ENCODE measurements at places on chromosomes 6 and 20.
A peak's percentile ranks its signal among the peaks of the same experiment; 100 is the strongest.

- DNase-seq = no peak
These were observed 14.5 kb downstream of the MTG2 start for GRCh38 chr20:62197311-62197710.

- DNase-seq = no peak
These were observed 29.1 kb downstream of the RALY start for GRCh38 chr20:34022839-34023234.

- DNase-seq = no peak
These were observed 5.6 kb downstream of the SOX4 start for GRCh38 chr6:21599051-21599696.

- DNase-seq = no peak
These were observed 61.4 kb downstream of the NOL4L start for GRCh38 chr20:32523613-32524213.

DNA sequence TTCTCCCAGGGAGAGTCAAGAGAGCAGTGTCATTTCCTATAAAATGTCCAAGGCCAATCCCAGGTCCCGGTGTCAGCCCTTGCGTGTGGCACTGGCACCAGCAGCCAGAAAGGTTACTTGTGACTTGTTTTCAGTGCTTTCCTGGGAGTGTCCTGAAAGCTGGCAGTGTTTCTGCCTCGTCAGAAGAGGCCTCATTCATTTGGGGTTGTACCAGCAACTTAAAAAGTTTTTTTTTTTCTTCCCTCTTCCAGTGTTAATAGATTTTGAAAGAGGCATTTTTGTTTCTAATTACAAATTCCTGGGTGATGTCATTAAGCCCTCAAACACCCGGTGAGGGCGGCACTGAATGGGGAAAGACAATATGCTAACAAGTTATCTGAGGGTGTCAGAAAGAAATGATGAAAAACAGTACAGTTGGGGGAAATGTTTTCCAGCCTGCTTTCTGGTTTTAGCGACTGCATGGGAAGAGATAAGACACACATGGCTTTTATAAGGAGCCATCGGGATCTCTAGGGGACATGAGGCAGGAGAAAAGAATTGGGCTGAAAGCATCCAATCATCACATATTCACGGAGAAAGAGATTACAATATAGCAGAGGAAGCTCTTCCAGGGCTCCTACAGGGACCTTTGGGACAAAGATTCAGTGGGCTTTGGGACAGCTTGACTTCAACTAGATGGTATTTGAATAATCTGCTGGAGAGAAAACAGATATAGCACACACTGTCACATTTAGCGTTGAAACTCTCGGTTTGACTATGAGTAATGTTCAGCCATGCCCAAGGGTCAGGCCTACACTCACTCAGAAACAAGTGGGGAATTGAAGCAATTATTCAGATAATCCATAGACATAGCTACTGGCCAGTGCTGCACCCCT lies 153.0 kb downstream of the BCAS1 start:
- DNase-seq = no peak

- no peak for DNase-seq
These were observed 52.7 kb upstream of the PTGIS start for GRCh38 chr20:49620364-49621240.

DNA sequence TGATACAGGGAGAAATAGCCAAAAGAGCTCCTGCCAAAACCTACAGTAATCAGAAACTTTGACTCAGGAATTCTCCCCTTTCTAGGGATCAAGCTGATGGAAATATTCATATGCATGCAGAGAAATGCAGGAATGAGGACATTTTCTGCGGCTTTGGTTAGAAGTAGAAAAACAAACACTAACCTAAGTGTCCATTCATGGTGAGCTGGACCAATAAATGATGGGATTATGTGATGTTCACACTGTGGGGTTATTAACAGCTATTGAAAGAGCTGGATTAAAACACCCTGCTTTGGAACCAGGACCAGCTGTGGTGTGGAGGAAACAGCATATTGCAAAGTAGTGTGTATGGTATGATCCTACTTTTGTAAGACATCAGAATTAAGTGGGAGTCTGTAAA lies 143.1 kb downstream of the SYCP2 start:
- no peak for DNase-seq

- peak; percentile 85 for DNase-seq
These were observed 24.7 kb upstream of the HDAC2 start for GRCh38 chr6:113995634-113996033.

GRCh38 chr6:92024110-92024509 lies 1395.2 kb downstream of the EPHA7 start:
- no peak for DNase-seq

- DNase-seq = no peak
These were observed 73.3 kb downstream of the OTOR start for GRCh38 chr20:16821211-16822089.

DNA sequence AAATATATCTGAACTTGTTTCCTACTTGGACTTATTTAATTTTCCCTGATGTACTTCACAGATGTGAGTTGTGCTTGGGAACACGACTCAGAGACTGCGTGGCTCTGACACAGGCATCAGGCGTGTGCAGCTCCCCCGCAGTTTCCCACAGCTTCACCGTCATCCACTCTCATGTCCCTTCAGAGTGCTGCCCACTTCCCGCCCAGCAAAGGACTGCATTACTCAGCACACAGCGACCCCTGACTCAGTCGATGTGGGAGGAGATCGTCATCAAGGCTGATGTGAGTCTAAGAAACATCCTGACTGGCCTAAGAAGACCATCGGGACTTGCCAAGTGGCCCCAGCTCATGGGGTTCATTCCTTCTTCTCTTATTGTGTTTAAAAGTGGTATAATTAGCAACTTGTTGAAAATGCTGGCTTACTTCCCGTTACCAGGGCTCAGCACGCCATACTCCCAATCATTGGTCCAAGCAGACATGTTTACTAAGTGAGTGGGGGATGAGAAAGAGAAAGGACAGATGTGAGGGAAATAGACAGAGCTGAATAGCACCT lies 539.4 kb upstream of the JARID2 start:
- DNase-seq = peak; percentile 89

- no peak for DNase-seq
These were observed 614.0 kb downstream of the UTRN start for GRCh38 chr6:144899161-144899560.

GRCh38 chr20:51340451-51340840 lies 202.1 kb downstream of the NFATC2 start:
- DNase-seq = no peak

GRCh38 chr6:148035806-148036390 lies 306.7 kb upstream of the SASH1 start:
- DNase-seq = no peak

DNA sequence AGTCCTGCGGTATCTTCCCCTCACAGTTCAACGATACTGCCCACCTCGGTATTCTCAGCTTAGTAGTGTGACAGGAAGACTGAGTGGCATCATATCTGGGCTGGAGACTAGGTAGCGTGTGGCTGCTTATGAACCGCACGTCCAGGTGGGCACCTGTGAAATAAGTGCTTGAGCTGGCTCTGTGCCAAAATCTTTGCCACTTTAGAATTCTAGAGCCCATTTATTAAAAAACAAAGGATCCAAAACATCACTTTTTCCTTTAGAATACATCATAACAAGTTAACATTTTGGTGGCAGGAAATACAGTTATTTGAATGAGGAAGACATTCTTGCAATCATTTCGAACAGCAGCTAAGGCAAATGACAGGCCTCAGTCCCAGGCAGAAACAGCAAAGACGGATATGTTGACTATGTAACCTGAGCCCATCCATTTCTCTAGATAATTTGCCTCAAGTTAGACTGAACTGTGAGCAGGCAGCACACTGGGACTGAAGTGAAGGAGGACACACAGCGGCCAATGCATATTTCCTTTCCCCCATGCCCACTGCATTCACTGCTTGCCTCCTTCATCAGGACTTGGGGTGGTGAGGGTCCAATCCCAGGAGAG lies 136.6 kb downstream of the GMDS start:
- no peak for DNase-seq

GRCh38 chr6:25288518-25288917 lies 9.3 kb downstream of the CARMIL1 start:
- no peak for DNase-seq

- DNase-seq = peak; percentile 34
These were observed 26.5 kb downstream of the BCKDHB start for GRCh38 chr6:80133020-80133419.

DNA sequence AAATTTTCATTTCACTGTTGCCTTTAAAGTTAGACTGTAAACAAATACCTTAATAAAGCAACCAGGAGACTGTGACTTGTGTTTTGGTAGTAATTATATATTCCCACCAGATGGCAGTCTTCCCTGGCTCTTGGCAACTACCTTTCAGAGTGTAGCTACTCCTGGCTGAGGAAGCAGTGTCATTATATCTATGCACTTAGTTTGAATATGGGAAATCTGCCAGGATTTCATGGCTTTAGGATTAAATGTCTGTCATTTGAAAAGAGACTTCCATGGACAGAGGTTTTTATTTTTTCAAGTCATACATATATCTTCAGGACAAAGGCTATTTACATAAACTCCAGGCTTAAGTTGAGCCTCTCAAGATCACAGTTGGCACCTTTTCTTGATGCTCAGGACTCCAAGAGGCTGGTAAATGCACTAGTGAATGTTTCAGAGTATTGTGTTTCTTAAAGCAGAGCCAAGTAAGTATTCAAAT lies 160.1 kb downstream of the C6orf58 start:
- peak; percentile 37 for DNase-seq

GRCh38 chr6:125001684-125002405 lies 39.6 kb downstream of the RNF217 start:
- DNase-seq = no peak

DNA sequence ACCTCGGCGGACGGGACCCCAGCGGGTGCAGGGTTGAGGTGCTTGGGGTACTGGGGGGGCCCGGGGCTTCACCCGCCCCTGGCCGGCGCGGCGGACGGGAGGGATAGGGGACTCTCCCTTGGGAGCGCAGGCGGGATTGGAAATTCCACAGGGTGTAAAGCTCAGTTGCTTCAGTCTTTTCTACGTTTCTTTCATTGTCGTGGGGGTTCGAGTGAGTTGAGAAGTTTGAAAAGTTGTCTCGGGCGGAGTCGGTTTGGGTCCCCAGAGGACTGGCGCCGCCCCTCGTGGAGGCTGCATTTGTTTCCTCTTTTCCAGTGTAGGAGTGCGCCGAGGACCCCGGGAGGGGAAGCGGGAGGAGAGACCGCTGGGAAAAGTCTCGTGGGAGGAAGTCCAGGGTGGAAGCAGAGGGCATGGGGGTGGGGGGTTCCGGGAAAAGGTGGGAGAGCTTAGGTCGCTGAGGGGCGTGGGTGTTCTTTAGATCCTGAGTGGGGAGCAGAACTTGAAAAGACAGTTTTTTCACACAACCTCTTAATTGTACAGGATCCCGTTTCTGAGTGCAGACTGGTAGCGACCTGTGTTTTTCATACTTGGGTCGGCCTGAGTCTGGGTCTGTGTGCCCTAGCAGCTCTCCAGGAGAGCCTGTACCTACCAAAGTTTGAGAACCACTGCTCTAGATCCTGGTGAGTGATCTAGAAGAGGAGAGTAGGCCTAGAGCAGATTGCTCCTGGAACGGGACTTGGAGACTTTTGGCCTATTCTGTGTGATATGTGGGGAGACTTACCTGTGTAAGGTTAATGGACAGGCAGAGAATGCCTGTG lies 495 bp downstream of the FAM83B start:
- no peak for DNase-seq

DNA sequence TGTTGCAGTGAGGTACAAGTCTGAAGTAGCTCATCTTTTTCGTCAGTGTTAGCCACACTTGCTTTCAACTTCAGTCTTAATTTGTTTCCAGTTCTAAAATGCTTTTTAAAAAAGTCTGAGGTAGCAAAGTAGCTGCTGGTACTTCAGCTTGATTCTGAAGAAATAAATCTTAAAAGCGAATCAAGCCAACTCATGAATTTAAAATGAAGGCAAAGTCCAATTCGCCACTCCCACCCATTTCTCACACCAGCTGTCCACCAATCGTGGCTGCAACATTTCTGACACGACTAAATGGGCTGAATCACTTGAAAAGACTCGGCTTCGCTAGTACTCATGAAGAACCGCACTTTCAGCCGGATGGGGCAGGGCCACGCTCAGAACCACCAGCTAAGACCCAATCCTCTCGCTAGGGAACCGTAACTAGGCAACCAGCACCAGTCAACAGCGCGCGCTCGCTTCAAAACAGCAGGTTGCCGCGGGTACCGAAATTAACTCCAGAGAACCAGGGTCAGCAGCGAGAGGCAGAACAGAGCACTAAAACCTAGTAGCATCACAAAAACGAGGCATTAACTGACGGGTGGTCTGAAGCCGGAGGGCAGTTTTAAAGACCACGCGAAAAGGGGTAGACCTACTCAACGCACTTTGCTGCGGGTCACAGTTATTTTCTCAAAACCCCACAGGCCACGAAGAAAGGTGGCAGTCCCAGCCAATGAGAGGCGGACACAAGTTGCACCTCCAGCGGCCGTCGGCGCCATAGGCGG lies 900 bp downstream of the BCLAF1 start:
- peak; percentile 44 for DNase-seq

GRCh38 chr6:138292482-138292881 lies 74.2 kb upstream of the PBOV1 start:
- DNase-seq = no peak

GRCh38 chr20:325889-326644 lies 715 bp downstream of the SOX12 start:
- DNase-seq = no peak

GRCh38 chr20:63254606-63255384 lies 532 bp upstream of the NKAIN4 start:
- DNase-seq = no peak

- no peak for DNase-seq
These were observed 201.8 kb upstream of the LRFN2 start for GRCh38 chr6:40788661-40789655.

DNA sequence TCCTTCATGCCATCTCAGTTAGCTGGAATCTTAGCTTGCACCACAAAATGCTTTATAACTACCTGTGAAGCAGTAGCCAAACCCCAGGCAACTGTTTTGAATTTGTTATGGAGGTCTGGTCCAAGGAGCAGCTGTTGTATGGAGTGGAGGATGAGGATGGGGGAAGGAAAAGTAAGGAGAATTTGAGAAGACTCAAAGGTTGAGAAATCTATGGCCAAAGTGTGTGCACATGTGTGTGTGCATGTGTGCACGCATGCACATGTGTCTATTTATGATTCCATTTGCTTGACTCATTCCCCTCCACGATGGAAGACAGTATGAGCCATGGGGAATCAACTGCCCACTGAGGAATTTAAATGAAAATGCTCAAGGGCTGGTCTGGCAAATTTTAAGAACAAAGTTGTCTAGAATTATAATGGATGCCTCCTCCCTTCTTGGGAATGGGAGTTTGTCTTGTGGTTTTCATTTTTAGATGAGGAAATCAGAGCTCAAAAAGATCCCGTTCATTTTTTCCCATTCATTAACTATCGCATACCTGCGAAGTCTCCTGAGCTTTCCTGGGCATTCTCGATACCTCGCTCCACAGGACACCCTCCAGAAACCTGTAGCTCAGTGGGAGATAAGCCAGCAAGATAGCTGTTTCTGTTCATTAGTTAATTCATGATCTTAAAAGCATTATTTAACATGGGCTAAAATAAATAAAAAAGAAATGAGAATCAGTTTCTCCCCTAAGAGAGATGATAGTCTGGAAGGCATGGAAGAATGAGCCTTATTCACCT lies 152.3 kb upstream of the NEDD9 start:
- DNase-seq = no peak
